ENCODE measurements at places on chromosomes 16 and 17. TPM values are rescaled to one million over a fixed set of nuclear protein-coding genes. Genes with fewer than 3 reads are reported as not detected.
A peak's percentile ranks its signal among the peaks of the same experiment; 100 is the strongest.

Gene SLC35G6
- 0.25 TPM for total RNA-seq

Gene KRTAP17-1
- not detected for total RNA-seq

Gene CES2
- 33.3 TPM for total RNA-seq

GRCh38 chr17:74525781-74526288, 5.4 kb downstream of the CD300LB start:
- no peak for DNase-seq

DNA sequence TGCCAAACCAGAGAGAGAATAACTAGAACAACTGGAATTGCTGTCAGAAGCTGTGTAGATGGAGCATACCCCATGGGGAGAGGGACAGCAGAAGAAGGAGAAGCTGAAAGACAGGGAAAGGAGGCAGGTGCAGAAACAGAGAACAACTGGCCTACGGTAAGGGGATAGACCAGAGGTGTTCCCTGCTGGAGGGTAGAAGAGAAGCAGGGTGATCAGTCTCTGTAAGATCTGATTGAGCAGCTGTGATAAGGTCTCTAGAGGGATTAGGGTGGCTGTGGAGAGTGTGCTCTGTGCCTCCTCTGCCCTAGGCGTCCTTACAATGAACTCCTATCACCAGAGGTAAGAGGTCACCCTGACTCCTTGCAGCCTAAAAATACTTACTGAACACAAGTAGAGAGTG, 30.4 kb upstream of the HS3ST3B1 start:
- no peak for DNase-seq

- DNase-seq, result no peak
Measured at GRCh38 chr16:49311823-49312222, 30.2 kb upstream of the CBLN1 start.

DNA sequence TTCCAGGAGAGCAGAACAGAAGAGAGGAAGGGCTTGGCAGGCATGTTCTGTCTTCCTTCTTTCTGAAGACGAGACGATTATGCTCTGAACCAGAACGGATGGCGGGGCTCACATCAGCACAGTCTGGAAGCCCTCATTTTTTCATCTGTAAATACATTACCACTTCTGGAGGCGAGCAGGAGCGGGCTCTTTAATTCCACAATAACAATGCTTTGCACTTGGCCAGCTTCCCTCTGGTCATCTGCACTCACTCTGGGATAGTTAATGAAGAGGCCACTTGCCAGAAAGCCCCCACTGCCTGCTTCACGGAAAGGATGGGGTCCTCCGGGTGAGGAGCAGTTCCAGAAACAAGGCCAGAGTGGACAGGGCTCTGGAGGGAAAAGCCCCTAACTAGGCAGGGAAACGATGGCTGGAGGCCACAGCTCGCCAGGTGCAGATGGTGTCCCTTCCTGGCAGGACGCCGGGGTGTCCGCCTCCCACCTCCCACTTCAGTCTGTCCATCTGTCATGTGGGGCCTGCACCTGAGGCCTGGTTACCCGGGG, 13.1 kb upstream of the BCAR1 start:
- DNase-seq, result no peak

GRCh38 chr17:30924341-30924740, 2.6 kb downstream of the ADAP2 start:
- no peak for DNase-seq

- DNase-seq, result no peak
Measured at GRCh38 chr17:78892520-78892919, 10.5 kb downstream of the CEP295NL start.

GRCh38 chr17:39653662-39654331, 11.4 kb upstream of the TCAP start:
- peak; percentile 88 for DNase-seq

GRCh38 chr17:76341301-76341700, 12.4 kb downstream of the PRPSAP1 start:
- DNase-seq, result no peak

DNA sequence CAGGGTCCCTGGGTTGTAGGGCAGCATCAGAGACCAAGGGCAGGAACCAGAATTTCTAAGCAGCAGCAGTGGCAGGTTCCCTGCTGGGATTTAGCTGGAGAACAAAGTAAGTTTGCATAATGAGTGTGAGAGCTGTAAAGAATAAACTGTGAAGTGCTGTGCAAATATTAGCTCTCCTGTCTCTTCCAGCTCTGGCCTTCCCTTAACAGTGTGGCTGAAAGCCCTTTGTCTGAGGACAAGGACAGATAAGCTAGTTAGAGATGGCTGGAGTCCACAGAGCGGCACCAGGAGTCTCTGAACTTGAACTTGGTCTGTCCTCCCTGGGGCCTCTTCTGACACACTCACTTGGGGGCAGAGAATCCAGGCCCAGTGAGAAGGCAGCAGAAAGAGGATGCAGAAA, 98.2 kb upstream of the WSCD1 start:
- DNase-seq, result no peak

DNA sequence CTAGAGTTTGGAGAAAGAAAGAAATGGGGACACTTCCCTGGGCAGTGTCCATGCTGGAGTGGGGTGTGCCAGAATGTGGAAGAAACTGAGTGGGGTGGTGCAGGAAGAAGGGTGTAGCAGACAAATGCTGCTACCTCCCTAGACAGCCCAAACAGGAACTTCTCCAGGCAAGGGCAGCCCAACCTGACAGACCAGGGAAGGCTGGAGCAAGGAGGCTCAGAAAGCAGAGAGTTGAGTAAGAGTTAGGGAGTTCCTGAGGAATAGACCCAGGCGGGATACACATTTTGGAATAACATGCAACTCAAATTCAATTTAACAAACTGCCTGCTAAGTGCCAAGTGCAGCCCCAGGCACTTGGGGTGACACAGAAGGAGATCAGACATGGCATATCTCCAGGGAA, 1.0 kb upstream of the MYO18A start:
- no peak for DNase-seq
